ENCODE measurements at places on chromosomes 6 and 20.
A peak's percentile ranks its signal among the peaks of the same experiment; 100 is the strongest.

DNA sequence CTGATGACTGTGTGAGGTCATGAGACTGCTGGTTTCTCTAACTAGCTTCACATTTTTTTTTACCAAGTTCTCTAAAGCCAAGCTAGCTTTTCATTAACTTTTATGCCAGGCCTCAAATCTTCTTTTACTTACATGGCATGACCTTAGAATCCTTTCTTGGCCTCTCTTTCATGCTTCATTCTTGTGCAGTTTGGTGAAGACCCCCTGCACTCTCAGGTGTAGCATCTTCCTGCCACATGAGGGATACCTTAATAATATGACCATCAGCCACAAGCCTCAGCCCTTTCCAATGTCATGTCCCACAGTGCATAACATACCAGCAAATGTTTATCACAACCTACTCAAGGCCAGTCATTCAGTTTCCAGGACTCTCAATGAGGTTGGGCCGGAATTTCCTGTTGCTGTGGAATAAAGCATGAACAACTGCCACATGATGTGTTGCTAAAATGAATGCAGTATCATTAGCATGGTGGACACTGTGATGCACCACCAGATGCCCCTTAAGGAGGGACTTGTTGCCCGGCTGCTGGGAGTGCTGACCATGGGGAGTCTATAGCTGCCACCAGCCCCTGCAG, 72.2 kb downstream of the RIN2 start:
- no peak for DNase-seq

GRCh38 chr6:6676910-6677441, 88.5 kb downstream of the LY86 start:
- peak; percentile 73 for DNase-seq

DNA sequence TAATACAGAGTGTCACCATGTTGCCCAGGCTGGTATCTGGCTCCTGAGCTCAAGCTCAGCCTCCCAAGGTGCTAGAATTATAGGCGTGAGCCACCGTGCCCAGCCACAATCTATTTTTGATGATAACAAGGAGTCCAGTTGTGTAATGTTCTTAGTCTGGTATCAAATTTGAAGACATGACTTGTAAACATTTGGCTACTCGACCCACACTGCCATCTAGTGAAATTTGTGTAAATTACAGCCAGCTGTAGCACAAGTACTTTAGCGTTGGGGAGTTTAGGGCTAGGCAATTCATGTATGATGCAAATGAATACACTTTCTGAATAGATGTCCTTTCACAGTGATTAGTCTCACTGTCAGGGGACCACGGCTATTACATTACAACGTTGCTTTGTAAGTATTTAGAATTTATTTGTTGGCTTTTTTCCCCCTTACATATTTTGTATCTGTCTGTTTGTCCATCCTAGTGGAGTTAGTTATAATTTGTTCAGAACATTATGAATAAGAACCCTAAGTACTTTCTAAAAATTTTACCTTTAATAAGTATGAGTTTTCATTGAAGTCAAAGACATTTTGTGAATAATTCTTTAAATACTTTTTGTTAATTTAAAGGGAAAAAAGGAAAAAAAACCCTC, 139.7 kb downstream of the PRDM13 start:
- peak; percentile 80 for DNase-seq

- peak; percentile 57 for DNase-seq
Observed at GRCh38 chr6:73743556-73743955, 47.6 kb downstream of the CD109 start.

GRCh38 chr6:85675030-85675819, 32.5 kb upstream of the SYNCRIP start:
- peak; percentile 38 for DNase-seq

GRCh38 chr6:157471895-157472686, 91.1 kb downstream of the ZDHHC14 start:
- no peak for DNase-seq

- no peak for DNase-seq
Observed at GRCh38 chr20:16760431-16761304, 12.5 kb downstream of the OTOR start.

DNA sequence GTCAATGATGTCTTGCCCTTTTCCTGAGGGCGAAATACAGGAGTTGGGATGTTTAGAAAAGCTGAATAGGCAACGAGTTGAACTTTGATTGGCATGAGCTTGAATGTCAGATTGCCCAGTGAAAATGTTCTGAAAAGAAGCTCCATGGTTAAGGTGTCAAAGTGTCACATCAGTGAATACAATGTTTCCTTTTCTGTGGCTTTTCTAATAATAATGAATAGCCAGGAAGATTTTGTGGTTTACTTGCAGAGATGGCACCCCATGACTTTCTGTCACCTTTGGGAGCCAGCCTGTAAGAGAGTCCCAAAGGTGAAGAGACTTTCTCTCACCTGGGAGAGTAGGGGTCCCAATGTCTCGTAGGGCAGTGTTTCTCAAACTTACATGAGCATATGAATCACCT, 119.2 kb downstream of the KCNQ5 start:
- DNase-seq: no peak

DNA sequence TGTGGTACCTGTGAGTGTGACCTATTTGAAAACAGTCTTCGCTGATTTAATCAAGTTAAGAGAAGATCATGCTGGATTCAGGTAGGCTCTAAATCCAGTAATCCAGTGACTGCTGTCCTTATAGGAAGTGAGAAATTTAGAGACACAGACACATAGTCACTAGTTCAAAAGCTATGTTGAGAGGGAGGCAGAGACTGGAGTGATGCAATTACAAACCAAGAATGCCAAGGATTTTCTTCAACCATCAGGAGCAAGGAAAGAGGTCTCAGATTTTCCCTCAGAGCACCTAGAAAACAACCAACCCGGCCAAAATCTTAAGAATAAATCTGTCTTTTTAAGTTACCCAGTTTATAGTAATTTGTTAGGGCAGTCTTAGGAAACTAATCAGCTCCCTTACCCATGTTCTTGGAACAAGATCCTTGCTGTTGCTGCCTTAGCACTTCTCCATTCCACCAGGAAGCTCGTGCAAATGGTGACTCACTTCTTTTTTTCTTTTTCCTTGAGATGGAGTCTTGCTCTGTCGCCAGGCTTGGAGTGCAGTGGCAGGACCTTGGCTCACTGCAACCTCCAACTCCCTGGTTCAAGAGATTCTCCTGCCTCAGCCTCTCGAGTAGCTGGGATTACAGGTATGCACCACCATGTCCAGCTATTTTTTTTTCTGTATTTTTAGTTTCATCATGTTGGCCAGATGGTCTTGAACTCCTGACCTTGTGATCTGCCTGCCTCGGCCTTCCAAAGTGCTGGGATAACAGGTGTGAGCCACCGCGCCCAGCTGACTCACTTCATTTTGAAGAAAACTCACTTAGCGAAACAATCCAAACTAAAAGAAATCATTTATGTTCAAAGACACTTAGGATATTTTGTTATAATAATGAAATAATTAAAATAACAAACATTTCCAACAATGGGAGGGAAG, 34.4 kb upstream of the ZNF184 start:
- no peak for DNase-seq

- no peak for DNase-seq
Observed at GRCh38 chr20:310645-311044, 13.3 kb downstream of the ZCCHC3 start.

- no peak for DNase-seq
Observed at GRCh38 chr6:100119261-100119660, 125.2 kb upstream of the MCHR2 start.

DNA sequence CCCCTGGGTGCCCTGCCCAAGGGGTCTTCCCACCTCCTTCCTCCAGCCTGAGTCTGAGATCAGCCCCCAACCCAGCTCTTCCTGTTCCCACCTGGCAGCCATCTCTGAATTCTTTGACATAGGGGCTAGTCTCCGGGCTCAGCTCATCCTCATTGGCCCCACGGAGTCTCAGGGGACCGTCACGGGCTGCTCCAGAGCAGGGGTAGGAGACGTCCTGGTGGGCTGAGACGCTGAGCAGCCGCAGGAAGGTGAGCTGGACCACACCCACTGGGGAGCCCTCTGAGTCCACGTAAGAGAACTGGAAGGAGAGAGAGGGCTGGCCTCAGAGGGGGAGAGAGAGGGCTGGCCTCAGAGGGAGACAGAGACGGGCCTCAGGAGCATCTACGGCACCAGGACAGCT, 28.1 kb downstream of the COL11A2 start:
- no peak for DNase-seq

- DNase-seq: no peak
Observed at GRCh38 chr6:67129780-67130179, 1422.8 kb upstream of the EYS start.

DNA sequence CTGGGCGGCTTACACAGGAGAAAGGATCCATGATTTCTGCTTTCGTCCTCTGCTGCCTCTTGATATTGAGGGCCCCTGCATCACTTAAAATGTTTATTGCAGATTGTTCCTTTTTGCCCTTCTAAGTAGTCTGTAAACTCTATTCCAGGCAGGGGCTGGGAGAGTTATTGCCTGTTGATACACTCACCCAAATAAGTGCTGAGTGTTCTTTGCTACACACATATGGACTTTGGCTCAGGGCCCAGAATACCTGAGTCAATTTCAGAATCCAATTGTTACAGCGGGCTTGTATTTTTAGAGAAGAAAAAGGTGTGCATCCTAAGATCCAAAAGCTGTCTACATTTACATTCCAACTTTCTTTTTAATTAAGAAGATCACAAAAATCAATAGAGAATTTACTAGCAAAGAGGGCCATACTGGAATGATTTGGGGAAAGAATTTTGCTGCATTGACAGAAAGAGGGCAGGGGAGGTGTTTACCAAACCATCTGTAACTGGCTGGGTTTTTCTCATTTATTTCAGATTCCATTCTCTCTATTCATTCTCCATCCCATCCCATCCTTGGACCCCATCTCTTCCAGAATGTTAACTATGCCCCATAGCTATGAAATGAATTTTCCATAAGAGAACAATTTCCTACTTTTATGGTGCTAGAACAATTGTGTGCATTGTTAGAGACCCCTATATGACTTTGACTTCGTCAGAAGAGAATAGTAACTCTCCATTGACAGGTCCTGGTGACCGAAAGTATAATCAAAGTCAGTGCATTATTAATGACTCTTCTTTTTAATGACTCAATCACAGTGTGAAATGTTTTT, 959.9 kb upstream of the FLRT3 start:
- DNase-seq: no peak

DNA sequence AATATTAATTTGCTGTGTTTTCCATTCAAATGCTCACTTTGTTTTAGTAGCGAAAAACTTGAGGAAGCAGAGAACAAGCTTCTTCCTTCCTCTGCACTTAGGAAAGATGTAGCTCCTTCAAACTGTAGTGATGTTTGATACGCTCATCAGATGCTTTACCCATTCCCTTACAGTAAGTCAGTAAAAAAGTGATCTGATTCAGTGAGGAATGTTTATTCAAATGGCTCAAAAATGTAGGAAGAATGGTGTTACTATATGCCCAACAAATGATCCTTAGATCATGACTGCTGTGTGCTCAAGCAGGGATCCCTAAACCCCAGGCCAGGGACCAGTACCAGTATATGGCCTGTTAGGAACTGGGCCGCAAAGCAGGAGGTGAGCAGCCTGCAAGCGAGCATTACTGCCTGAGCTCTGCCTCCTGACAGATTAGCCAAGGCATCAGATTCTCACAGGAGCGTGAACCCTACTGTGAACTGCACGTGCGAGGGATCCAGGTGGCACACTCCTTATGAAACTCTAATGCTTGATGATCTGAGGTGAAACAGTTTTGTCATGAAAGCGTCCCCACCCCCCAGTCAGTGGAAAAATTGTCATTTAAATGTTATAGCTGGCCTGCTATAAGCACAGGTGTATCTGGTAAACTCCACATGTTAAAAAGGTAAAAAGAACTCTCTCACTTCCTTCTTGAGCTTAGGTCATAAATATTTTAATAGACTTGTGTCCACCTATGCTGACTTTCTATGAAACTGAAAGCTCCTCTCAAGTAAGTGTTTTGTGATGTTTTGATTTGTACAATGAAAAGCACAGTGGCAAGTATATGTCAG, 187.2 kb downstream of the FOXC1 start:
- peak; percentile 7 for DNase-seq

GRCh38 chr6:107832151-107833056, 8.3 kb upstream of the SCML4 start:
- no peak for DNase-seq
